ENCODE measurements at places on chromosomes 2 and 18. TPM values are rescaled to one million over a fixed set of nuclear protein-coding genes. Genes with fewer than 3 reads are reported as not detected.

DNA sequence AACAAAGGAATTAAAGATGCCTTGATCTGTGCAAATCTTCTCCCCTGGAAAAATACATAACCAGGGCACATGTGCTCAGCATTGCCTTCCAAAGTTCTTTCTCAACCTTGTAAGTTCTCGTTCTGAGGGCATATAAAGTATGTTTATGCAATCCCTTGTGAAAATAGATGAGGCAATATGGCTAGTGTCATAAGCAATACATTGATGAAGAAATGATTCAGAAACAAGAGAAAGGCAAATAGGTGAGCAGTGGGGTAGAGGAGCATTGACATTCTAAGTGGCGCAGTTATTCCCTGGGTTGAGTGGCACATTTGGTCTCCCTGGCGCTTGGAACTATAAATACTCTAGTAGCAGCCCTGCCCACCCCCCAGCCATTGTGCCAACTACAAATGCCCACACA, 57.4 kb upstream of the PGAP1 start:
- no peak for DNase-seq

GRCh38 chr2:26647981-26648380, 6.8 kb upstream of the CIB4 start:
- no peak for DNase-seq

IL1A gene
- 26.0 TPM for total RNA-seq

DNA sequence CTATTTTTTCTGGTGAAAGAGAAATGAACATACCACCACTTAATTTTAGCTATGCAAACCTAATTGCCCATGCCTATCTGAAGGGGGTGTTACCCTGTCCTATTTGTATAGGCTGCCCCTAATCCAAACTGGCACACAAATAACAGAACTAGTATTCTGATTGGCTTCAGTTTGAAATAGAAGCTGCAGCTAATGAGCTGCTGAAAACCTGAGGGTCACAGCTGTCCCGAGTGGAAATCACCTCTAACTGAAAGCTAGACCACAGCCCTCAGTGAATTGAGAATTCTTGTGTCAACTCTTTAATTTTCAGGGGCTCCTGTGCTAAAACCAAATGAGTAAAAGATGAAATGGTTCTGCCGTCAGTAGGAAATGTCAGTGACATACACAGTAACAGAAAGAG, 28.7 kb downstream of the CCDC141 start:
- no peak for DNase-seq

- DNase-seq: no peak
Measured at GRCh38 chr2:54906716-54907115, 143.5 kb downstream of the RTN4 start.
